ENCODE measurements at places on chromosomes 11 and 22.

GRCh38 chr22:24514241-24515026, 19.3 kb downstream of the UPB1 start:
- DNase-seq = no peak

DNA sequence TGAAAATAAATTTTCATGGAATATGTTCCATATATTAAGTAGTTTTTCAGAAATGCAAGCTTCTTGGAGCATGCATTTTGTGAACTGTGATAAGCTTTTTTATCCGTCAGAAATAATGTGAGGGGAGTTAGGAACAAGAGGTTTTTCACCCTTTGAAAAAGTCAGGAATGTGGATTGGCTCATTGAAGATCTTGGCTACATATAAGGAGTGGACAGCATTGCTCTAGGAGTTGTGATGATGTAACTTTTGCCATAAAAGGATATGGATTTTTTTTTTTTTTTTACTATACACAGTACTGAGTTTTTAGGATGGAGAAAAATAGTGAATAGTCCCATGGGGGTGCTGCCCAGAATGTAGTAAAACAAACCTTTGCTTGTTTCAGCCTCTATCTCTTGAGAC, 180.2 kb downstream of the NAV2 start:
- DNase-seq = no peak

DNA sequence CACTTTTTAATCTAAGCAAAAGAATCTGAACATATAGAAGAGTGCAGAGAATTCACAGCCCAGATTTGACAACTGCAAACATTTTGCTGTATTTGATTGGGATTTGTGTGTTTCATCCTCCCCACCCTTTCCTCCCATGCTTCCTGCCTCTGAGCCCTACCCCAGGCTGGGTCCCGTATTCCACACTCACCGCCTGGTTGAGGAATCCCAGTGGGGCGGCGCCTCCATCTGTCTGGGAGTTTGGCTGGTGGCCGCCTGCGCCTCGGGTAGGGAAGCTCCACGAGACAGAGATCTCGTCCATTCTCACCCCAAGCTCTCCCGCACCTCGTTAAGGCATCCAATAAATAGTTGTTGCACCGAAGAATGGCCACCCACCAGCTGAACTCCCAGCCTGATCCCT, 105.9 kb upstream of the SLC22A12 start:
- no peak for DNase-seq

GRCh38 chr22:28016781-28017557, 97.9 kb upstream of the PITPNB start:
- DNase-seq = no peak

DNA sequence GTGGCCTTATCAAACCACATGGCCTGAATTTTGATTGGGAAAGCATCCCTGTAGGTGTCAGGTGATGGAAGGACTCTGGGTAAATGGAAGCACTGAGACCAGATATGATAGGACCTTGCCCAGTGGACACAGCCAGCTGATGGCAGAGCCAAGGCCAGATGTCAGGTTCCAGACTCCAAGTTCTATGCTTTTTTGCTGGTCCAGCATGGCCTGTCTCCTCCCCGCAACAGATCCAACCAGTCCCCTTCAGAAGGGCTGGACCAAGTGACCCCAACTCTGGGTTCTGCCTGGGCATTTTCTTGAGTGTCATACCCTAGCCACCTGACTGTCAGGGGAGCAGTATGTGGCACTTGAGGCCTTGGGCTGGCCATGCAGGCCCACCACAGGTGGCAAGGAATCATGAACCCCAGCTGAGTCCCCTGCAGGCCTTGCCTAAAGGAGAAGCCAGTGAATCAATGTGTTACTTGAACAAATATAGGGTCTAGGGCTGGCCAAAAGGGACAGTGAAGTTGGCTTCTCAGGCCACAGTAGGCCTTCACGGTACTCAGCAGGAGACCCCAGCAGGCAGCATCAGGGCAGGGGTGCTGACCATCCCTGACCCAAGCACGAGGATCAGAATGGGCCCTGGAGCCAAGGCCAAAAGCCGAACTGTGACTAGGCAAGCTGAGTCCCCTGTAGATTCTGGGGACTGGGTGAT, 27.1 kb downstream of the KCNQ1OT1 start:
- DNase-seq = no peak

GRCh38 chr22:25838960-25839741, 97.2 kb downstream of the MYO18B start:
- no peak for DNase-seq

DNA sequence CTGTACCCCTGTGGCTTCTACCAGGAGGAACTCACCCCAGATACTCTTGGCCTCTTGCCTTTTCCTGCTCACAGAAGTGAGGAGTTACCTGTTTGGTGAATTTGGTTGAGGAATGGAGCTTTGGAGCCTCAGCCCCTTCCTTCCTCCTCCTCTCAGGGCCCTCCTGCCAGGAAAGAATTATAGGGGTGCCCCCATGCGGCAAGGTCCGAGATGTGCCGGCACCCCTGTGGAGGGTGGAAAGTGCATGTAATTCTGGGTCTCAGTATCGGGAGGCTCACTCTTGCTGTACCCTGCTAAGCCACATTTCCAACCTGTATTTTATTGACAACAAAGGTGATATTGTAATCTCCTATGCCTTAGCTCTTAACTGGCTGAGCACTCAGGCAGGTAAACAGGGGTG, 13.7 kb upstream of the IGSF22 start:
- DNase-seq = no peak

DNA sequence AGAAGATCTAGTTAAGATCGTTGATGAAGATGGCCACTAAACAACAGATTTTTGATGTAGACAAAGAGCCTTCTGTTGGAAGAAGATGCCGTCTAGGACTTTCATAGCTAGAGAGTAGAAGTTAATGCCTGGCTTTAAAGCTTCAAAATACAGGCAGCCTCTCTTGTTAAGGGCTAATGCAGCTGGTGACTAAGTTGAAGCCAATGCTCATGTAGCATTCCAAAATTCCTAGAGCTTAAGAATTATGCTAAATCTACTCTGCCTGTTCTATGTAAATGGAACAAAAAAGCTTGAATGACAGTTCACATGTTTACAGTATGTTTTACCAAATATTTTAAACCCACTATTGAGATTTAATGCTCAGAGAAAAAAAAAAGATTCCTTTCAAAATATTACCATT, 492.6 kb downstream of the CNTN5 start:
- no peak for DNase-seq

DNA sequence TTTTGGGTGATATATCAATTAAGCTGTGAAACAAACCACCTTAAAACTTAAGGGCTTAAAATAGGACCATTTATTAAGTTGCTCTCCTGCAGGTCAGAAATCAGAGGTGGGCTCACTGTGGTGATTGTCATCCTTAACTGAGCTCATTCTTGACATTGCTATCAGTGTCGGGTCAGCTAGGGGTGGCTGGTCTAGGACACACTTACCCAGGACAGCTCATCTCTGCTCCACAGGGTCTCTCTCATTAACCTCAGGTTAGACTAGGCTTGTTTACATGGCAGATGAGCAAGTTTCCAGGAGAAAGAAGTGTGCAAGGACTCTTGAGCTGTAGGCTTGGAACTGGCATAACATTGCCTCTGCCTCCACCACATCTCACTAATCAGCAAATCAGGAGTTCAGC, 601.0 kb upstream of the RAG2 start:
- no peak for DNase-seq

DNA sequence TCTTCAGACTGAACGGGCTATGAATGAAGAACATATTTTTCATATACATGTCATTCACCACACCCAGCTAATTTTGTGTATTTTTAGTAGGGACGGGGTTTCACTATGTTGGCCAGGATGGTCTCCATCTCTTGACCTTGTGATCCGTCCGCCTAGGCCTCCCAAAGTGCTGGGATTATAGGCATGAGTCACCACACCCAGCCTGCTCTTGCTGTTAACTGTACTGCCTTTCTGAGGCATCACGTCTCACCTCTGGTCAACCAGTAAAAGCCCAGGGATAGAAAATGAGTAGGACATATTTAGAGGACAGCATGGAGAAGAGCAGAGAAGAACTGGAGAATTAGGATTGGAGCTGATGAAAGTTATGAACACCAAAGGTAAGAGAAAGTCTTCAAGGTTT, 55.6 kb downstream of the APOL3 start:
- no peak for DNase-seq

GRCh38 chr11:96098511-96099241, 174.8 kb upstream of the MTMR2 start:
- DNase-seq = no peak

GRCh38 chr11:80948781-80949180, 1508.0 kb upstream of the TENM4 start:
- DNase-seq = no peak

DNA sequence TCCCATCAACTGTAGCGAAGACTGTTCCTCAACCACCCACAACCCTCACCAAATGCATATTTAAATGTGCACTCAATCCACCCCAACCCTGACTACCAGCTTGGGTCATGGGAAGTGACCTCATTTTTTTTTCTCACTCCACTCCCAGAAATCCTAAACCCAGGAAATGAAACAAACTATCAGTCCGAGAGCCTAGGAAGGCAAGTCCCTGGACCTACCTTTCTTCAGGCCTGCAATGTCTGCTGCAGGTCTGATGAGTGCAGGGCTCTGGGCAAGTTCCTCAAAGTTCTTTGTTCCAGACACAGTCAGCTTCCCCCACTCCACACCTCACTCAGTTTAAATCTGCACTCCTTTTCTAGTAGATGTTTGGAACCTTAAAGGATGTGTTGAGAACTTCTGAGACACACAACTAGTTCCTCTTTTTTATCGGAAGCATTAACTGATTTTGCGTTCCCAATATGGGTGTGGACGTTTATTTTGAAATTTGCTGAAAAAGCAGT, at the start of gene MS4A4E:
Gene MS4A4E (minus strand): TSS at position 398 of the 500 bp plus-strand sequence. CDS start 13,082 bp downstream, outside the sequence.
- no peak for DNase-seq

DNA sequence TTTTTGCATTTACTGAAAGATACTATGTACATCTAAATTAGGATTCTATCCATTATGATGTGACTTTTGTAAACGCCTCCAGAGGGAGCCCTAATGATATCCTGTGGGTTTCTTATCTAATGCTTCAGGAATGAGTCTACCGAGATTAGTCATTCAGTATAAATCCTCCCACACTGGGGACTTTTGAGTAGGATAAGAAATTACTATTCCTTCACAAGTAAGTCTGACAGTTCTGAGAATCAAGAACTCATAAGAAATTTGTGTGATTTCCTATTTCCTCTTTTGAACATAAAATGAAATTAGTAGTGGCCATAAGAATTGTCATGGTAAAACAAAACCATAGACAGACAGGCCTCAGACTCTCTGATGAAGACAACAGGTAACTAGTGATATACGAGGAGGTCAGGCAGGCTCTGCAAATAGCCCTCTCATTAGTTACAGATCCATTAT, 10.0 kb upstream of the OR5M1 start:
- no peak for DNase-seq

GRCh38 chr11:61331651-61332050, 1.3 kb downstream of the DDB1 start:
- DNase-seq = no peak

GRCh38 chr22:44540756-44541670, 43.0 kb upstream of the RTL6 start:
- no peak for DNase-seq

DNA sequence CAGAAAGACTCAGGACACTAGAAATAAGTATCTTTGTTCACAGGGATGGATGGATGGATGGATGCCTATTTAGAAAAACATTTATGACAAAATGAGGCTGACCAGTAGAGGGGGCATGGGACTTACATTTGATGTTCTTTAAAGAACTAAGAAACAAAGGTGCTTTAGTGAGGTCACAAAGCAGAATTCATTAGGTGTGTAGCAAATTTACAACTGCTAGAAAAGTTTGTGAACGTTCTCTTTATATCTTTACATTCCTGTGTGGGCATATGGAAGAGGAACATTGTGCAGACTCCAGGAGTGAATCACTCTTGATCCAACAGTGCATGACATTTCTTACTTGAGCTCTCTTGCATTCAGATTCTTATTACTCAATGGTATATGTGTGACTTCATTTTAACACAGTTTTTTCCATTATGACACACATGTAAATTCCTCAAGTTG, 15.8 kb upstream of the SIK2 start:
- no peak for DNase-seq

DNA sequence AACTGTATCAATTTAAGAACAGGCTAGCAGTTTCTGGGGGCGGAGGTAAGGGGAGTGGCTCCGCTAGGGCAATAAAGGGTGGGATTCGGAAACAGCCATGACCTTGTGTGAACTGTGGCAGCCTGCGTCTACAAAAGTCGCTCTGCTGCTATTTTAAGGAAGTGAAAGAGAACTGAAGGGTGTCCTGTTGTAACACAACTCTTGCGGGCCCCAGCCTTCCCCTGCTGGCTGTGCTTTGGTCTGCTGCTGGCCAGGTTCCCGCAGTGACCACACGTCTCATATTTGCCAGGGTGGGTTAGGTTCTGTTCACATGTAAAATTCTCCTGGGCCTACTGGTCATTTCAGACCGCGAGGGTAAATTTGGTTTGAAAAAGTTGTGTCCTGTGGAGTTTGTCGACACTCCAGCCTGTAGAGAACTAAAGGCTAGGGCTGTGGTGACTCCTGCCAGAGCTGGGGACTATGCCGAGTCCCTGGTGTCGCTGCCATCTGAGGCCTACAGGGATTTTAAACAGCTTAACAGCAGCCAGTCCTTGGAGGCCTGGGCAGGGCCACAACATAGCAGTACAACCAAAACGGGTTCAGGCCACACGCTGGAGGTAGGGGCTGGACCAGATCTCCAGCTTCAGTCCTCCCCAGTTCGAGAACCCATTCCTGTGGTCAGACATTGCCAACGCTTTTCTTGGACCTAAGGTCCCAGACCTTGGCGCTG, 1.1 kb upstream of the PPFIBP2 start:
- no peak for DNase-seq

GRCh38 chr22:42388130-42388797, 43.9 kb downstream of the NFAM1 start:
- DNase-seq = no peak

DNA sequence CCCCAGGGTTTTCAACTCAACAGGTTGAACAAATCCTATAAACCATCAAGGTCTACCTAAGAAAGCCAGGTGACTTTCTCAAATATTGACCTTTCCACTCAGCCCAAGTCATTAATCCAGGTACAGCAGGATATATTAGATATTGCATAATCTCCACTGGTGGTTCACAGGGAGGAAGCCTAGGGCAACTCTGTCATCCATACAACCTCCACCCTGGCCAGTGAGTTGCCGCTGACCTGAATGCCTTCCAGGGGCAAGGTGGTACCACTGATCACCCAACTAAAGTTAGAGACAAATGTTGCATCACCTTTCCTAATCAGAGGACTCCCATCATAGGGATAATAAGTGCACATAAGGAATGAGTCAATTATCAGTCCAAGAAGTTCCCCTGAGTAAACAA, 22.9 kb downstream of the GUCD1 start:
- no peak for DNase-seq

- DNase-seq = no peak
Measured at GRCh38 chr11:70030412-70030811, 47.7 kb upstream of the ANO1 start.
